ENCODE measurements at places on chromosomes 5 and 9.

DNA sequence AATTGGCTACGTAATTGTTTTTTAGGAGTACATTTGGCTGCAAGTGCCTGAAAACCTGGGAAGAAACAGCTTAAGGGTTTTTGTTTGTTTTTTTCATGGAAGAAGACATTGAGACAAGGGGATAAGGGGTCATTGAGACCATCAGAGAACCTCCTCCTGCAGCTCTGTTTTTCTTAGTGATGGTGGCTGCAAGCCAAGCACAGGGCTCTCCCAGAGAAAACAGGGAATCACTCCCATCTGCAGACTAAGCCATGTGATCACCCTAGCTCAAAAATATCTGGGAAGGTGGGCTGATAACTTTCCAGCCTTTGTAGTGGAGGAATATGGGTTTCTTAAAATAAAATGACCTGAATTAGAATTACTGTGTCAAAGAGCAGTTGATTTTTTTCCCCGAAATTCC is 25.1 kb downstream of the PALM2AKAP2 start:
- no peak for DNase-seq

GRCh38 chr9:34744295-34745221 is 34.6 kb upstream of the CCL21 start:
- no peak for DNase-seq

DNA sequence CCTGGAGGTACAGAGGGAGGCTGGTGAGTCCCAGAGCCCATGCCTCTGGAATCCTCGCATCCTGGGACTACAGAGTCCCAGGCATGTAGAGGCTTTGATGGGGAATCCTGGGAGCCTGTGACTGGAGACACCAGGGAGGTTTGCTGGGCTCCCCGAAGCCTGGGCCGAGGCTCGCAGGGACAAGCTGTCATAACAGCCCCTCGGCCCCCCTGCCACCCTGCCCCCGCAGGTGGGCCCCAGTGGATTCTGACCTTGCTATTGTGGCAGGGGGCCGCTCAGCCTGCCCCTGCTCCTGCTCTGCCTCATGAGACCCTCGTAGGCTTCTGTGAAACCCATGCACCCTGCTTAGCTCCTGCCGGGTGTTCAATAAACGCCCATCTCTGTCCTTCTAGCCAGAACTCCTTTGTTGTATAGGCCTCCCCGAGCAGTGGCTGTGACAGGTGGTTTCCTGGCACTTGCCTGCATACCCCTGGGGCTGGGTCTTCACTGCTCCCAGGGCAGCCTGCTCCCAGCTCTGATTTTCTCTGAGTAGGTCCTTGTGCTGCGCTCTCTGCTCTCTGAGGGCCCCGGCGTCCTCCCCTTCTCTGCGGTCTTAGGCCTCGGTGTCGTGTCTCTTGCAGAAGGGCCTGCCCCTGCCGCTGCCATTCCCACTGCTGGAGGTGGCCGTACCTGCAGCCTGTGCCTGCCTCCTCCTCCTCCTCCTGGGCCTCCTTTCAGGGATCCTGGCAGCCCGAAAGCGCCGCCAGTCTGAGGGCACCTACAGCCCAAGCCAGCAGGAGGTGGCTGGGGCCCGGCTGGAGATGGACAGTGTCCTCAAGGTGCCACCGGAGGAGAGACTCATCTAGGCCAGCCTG is 20.4 kb downstream of the CRB2 start:
- DNase-seq: no peak

- DNase-seq: no peak
Observed at GRCh38 chr9:82972446-82972845, 90.5 kb downstream of the RASEF start.

- no peak for DNase-seq
Observed at GRCh38 chr5:130836729-130837649, 328.1 kb downstream of the HINT1 start.

GRCh38 chr5:89435347-89435746 is 552.4 kb upstream of the MEF2C start:
- DNase-seq: no peak

- no peak for DNase-seq
Observed at GRCh38 chr9:121818016-121818661, 166.7 kb downstream of the DAB2IP start.

DNA sequence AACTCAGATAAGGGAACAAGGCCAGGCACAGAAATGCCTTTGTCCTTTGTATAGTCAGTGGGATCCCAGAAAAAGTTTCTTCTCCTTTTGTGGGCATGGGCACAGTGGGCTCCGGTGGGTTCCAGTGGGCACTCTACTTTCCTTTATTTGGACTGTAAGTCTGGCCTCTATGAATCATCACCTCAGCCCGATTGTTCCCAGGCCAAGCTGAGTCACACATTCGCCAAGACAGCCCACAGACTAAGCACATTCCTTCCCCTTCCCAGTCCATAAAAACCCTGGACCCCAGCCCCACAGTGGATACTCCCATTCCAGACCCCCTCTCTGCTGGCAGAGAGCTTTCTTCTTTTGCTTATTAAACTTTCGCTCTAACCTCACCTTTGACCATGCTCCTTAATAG is 165.0 kb downstream of the FBXL17 start:
- DNase-seq: no peak

GRCh38 chr5:133494923-133495246 is 117.5 kb downstream of the FSTL4 start:
- DNase-seq: no peak

GRCh38 chr9:97567894-97568202 is 65.3 kb downstream of the TSTD2 start:
- DNase-seq: no peak

- no peak for DNase-seq
Observed at GRCh38 chr5:153485641-153486040, 4.8 kb upstream of the GRIA1 start.

GRCh38 chr9:28456861-28457260 is 883.6 kb upstream of the C9orf72 start:
- DNase-seq: no peak

- DNase-seq: no peak
Observed at GRCh38 chr5:43141211-43141610, 20.5 kb downstream of the ZNF131 start.

DNA sequence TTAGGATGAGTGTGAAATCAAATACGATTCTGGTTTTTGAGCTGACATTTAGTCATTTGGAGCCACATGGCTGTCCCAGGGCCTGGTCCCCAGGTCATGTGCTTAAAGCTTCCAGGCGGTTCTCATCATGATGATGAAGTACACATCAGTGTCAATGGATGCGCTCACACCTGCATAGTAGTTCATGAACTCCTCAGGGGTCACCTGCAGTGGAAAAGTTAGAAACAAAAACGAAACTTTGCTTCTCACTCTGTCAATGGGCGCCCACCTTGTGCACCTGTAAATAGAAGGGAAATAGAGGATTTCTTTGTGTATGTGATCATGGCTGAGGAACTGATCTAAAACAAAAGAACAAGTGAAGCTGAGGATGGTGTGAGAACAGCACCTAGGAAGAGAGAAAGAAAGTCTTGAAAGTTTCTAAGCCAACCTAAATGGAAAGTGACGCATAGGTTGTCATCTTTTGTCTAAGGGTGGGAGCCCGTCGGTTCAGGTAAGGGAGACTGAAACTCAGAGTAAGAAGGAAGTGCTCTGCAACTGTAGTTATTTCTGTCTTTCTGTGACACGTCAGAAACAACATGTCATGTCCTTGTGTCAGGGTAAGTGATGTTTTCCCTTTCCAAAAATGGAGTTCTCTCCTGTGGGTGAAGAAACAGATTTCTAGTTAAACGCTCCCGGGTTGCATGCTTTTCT is 33.8 kb downstream of the CAPSL start:
- no peak for DNase-seq

- no peak for DNase-seq
Observed at GRCh38 chr5:39857041-39857440, 432.3 kb upstream of the DAB2 start.

DNA sequence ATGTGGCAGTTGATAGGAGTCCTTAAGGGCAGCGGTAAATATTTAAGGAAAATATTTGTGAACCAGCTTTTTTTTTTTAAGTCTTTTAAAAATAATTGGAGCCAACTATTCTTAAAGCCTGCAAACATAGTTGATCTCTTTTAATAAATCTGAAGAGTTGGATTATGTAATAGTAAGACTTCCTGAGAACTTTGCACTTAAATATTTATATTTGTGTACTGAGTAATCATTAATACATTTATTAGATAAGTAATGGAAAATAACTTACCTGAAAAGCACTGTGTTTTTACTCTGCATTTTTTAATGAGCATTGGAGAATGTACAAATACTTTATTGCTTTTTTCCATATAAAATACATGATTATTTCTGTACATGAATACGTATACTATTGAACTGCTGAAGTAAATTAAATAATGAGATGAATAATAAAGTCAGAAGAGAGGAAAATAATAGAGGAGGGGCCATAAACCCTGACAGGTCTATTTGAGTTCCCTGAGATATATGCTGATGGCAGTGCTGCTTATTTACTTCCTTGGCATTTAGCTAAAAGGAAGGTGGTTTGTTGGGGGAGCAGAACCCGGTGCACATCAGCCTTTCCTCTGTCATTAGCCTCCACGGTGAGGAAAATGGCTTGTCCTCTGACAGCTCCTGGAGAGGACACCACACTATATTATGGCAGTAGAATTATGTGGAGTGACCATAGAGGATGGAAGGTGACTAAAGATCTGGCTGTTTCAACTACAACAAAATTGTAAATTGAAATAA is 148.0 kb downstream of the ZSWIM6 start:
- no peak for DNase-seq

GRCh38 chr5:9894571-9895301 is 264.6 kb upstream of the TAS2R1 start:
- no peak for DNase-seq

DNA sequence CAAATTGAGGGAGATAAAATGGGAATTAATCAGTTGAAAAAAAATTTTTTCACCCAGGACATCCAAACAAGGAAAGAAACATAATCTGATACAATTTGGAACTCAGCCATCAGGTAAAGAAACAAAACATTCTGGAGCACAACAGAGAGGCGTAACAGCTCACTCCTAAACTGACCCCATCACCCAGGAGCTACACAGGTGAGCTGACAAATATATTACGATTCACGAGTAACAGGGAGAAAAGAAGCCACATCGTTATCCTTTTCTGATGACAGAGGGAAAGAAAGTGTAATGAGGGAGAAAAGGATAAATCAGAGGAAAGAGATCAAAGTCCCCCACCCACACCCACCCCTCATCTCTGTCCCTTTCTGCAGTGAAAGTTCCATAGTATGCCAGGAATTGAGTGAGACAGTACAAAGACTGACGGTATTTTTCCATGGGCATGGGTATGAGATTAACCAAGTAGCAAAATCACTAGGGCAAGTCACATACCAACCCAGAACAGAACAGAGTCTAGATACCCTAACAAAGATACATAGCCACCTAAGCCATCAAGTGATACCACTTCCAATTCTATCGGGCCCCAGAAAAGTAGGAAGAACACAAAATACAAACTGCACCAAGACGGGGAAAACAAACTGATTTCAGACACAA is 45.4 kb downstream of the TMEM245 start:
- DNase-seq: no peak
